Stimulated activated CD8-positive, alpha-beta memory T cell treated with anti-CD3 and anti-CD28 coated beads, Interleukin-12 subunit alpha, Interleukin-12 subunit beta, amount 100 ng/mL, for 4 hours (primary cell): ENCODE measurements at places on chromosomes 2 and 18.

GRCh38 chr2:104385743-104386142 lies 468.2 kb upstream of the POU3F3 start:
- DNase-seq, result no peak

- DNase-seq, result no peak
Measured at GRCh38 chr2:9178904-9179571, 27.6 kb upstream of the ASAP2 start.

DNA sequence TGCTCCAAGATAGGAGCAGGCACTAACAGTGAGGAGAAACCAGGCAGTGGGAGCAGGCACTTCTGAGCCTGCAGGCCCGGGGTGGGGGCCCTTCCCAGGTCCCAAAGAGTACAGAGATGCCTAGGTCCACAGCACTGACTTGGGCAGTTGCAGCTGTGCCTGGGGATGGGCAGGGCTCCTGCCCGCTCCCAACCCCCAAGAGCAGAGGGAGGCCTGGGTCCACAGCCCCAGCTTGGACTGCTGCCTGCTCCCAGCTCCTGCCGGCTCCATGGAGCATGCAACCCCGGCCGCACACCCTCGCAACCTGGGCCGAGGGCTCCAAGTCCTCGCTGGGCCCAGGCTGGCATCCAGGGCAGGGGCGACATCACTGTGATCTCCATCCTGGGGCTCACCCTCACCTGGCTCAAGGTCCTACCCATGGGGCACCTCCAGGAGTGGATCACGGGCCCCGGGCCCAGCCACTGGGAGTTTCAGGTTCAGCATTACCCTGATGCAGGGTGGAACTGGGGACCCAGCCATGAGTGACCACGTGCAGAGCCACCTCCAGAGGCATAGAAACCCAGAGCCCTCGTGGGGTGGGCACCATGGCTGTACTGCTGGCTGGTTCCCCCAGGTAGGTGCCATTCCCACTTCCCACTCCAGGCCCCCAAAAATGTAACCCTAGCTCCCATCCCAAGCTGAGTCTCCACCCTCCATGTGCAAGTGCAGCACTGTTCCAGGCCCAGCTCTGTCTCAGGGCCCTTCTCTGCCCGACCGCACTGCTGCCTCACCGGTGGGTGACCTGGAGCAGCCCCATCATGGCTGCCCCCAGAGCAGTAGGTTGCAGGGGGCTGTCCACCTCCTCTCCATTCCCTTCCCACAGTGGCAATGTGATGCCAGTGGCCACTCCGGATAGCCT lies 325.6 kb downstream of the NR4A2 start:
- no peak for DNase-seq

DNA sequence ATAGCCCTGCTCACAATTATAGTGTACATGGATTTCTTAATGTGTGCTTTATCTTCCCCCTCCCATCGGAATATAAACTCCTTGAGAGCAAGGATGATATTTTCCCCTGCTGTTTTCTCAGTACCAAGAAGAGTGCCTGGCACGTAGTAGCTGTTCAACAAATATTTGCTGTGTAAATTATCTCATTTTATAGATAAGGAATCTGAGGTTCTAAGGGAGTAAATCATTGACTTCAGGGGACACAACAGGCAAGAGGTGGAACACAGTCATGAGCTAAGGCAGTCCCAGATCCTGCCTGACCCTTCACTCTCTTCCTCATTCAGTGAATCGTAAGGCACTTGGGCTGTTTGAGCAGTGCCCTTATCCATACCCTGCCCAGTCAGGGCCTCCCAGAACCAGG lies 187.3 kb upstream of the TNP1 start:
- no peak for DNase-seq

DNA sequence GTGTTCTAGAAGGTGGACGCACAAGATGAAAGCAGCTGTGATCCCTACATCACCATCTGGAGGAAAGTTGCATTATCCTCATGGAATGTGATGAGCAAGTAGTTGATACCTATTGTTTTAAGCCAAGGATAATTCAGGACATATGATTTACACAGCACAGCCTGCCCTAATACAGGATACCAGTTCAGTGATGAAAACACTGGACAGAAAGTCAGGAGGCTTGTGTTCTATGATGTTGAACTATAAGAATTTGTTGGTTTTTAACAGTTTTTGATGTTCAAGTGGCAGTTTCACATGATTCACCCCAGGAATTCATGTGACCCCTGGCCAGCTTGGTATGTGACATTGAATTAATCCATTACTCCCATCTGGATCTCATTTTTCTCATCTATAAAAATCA lies 6.2 kb upstream of the CHST10 start:
- DNase-seq, result no peak

- DNase-seq, result no peak
Measured at GRCh38 chr2:121855510-121855909, 100.1 kb downstream of the TSN start.

GRCh38 chr2:228777855-228778355 lies 493.2 kb downstream of the PID1 start:
- no peak for DNase-seq

- DNase-seq, result no peak
Measured at GRCh38 chr2:143635302-143635701, 506.1 kb downstream of the ARHGAP15 start.

DNA sequence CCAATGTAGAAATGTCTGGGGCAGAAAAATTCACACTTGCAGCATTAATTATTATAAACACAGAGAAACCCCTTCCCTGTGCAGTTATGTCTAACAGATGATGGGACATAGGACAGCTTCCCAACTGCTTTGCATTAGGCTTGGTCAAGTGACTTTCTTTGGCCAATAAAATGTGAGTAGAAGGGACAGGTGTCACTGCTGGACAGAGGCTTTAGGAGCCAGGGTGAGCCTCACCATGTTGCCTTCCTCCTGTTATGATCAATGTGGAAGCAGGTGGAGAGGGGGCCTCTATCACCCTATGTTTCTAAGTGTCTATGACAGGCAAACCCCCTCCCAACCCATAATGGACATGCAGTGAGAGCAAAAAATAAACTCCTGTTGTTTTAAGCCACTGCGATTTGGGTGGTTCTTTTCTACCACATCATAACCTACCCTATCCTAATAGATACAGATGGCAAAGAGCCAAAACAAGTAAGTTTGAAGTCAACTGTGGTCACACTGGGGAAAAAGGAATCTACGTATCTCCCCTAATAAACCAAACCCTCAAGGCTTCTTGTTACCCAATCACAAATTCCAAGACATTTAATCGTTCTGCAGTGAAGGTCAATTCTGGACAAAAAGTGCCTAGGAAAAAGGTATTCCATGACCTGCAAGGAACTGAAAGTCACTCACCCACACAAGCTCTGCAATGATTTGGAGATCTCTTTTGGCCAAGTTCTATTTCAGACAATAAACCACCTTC lies 28.6 kb upstream of the POU3F3 start:
- no peak for DNase-seq

GRCh38 chr2:200305797-200306195 lies 697 bp upstream of the SPATS2L start:
- DNase-seq, result no peak

DNA sequence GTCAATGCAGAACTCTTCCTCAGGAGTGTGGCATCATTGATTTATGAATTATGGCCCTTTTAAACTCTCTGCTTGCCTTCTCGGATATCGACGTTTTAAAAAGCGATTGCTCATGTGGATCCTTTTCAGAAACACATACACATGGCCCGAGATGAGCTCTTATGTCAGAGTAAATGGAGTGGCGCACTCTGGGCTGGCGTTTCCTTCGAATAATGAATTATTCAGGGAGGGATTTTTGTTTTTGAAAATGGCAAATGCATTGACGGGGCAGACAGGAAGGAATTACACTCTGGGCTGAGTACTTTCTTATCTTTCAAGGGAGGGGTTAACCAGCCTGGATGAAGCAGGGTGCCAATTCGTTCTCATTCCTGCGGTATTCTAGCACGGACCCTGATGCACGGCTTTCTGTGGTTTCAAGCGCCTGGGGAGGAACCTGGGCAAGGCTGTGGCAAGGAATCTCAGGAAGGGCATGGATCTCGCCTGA lies 142.7 kb downstream of the PRKCE start:
- DNase-seq, result no peak

DNA sequence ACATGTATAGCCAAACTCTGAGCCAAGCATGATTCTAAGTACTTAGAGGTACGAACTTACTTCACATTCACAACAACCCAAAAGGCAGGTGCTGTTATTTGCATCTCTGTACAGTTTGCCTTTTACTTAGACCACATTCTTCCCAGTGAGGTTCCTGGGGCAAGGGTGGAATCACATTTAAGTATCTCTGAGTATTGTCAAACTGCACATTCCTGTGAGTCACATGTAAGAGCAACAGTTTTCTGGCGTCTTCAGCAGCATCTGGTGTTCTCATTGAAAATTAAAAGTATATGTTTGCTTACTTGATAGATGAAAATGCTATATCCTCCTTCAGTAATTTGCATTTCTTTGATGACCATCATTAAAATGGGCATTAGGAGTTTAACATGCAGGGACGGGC lies 119.1 kb downstream of the UXS1 start:
- DNase-seq, result no peak

- DNase-seq, result no peak
Measured at GRCh38 chr18:12246849-12247808, 7.0 kb upstream of the CIDEA start.

DNA sequence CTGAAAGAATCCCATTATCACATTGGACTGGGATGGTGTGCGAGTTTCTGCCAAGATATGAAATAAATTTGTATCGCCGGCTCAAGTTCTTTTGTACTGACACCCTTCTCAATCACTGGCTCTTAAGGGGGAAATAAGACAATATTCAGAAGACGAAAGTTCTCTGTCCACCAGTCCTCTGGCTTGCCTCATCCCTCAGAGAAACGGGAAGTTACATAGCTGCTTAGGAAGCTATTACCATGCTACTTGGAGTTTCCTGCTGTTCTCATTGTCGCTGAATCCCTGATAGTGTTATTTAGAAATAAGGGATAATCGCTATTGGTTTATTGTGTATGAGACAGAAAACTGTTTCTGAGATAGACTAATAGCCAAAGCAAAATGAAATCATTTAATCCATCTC lies 205.0 kb upstream of the ZNF521 start:
- no peak for DNase-seq

- no peak for DNase-seq
Measured at GRCh38 chr18:57747809-57748680, 55.1 kb downstream of the ATP8B1 start.

DNA sequence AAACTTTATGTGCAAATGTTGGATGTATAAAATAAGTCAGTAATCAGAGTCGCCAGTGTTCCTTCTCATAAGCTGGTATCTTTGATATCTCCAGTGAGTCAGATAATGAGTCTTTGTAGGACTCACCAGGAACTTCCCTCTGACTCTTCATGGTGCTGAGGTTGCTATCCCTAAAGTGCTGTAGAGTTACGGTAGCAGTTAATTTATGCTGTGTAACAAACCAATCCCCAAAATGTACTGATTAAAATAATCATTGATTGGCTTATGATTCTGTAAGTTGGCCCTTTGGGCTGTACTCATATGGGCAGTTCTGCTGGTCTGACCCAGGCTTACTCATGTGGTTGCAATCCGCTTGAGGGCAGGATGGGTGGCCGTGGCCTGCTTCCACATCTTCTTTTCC lies 43.8 kb downstream of the MAIP1 start:
- no peak for DNase-seq

DNA sequence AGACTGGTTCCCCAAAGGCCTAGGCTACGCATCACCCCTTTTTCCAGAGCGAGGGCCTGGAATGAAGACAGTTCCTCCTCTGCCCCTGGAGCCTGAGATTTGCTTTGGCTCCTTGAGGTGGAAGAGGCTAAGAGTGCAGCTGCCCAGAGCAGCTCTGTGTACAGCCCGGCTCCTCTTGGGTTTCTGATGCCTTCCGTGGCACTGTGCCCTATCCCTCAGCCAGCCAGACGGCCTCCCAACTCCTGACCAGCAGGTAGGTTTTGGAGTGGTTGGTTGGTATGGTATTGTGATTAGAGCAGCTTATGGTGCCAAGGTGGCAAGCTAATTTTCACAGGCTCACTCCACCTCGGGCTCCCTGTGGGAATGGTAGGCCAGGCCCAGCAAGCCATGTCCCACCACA lies 112.2 kb downstream of the TANC1 start:
- no peak for DNase-seq

- no peak for DNase-seq
Measured at GRCh38 chr18:7957297-7957696, 390.2 kb downstream of the PTPRM start.

DNA sequence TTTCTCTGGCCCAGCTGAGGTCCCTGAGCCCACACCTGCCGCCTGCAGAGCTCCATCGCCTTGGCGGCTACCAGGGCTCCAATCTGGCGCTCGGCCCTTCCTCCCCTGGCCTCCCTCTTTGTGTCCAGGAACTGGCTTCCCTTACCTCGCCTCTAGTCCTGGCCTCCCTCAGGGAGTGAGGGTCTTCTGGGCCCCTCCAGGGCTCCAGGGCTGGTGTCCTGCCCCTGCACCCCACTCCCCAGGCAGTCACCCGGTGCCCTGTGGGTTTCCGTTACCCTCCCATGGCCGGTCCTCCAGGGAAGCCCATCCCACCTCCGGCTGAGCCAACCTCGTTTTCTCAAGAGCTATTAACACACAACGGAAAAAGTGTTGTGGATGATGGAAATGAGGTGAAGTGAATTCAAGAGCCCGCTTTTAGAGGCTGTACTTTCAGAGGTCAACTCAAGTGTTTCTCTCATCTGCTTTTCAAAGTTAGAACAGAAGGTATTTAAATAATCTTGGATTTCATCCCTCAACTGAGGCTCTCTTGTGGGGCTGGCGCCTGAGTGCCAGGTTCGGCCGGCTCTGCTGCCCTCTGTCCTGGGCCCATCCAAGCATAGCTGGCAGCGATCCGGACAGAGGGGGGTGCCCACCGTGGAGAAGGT lies 131.9 kb downstream of the ASB1 start:
- no peak for DNase-seq

- no peak for DNase-seq
Measured at GRCh38 chr2:101728865-101729264, 31.4 kb downstream of the MAP4K4 start.

DNA sequence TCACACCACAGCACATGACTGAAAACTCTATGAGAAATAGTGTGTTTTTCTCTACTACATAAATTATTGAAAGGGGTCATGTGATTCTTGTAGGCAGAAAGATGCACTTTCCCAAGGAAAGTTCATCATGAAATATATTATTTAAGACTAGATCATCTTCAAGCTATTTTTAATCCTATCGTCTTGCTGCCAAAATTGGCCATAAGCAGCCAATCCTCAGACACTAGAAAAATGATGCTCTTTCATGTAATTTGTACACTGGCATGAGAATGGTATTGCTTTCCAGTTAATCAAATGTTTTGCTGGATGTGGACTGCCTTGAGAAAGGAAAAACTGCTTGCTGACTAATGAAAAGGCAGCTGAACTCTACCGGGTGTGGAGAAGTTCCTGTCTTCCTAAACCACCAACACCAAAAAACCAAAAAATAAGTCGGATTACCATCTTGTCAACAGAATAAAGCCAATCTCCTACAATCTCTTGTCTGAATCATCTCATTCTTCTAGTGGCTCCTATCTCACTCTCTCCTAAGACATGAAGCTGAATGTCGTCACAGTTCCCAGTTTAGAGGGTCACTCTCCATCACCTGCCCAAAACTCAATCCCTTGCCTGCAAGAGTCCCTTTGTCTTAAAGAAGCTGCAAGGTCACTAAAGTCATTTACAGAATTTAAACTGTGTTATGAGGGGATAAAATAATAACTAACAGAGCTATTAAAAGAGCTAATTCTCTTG lies 5.3 kb downstream of the BCL2 start:
- no peak for DNase-seq

- DNase-seq, result no peak
Measured at GRCh38 chr2:2237563-2237962, 93.5 kb downstream of the MYT1L start.

- no peak for DNase-seq
Measured at GRCh38 chr18:10122988-10123950, 209.5 kb downstream of the VAPA start.

GRCh38 chr2:128369108-128369555 lies 50.5 kb upstream of the HS6ST1 start:
- DNase-seq, result no peak
